ENCODE measurements at places on chromosomes 5 and 9. TPM values are rescaled to one million over a fixed set of nuclear protein-coding genes. Genes with fewer than 3 reads are reported as not detected.

The PHF24 gene
- 0.57 TPM for total RNA-seq

The ARL14EPL gene
- not detected for total RNA-seq

The LPCAT1 gene
- total RNA-seq, result 11.3 TPM

The NEURL1B gene
- total RNA-seq, result 18.8 TPM

The TNFSF8 gene
- 0.48 TPM for total RNA-seq

The STPG3 gene
- total RNA-seq, result not detected

The PRRX2 gene
- 2.6 TPM for total RNA-seq

The ANKRD31 gene
- total RNA-seq, result 1.1 TPM

The IL13 gene
- total RNA-seq, result not detected

The TJP2 gene
- total RNA-seq, result 107 TPM

The PDE6A gene
- 3.6 TPM for total RNA-seq

The GRM6 gene
- total RNA-seq, result not detected

The PCDHB13 gene
- total RNA-seq, result 2.7 TPM

The FLT4 gene
- 2.6 TPM for total RNA-seq

The ARHGEF37 gene
- 29.3 TPM for total RNA-seq

The HRCT1 gene
- total RNA-seq, result not detected
